ENCODE measurements at places on chromosomes 4 and X.

DNA sequence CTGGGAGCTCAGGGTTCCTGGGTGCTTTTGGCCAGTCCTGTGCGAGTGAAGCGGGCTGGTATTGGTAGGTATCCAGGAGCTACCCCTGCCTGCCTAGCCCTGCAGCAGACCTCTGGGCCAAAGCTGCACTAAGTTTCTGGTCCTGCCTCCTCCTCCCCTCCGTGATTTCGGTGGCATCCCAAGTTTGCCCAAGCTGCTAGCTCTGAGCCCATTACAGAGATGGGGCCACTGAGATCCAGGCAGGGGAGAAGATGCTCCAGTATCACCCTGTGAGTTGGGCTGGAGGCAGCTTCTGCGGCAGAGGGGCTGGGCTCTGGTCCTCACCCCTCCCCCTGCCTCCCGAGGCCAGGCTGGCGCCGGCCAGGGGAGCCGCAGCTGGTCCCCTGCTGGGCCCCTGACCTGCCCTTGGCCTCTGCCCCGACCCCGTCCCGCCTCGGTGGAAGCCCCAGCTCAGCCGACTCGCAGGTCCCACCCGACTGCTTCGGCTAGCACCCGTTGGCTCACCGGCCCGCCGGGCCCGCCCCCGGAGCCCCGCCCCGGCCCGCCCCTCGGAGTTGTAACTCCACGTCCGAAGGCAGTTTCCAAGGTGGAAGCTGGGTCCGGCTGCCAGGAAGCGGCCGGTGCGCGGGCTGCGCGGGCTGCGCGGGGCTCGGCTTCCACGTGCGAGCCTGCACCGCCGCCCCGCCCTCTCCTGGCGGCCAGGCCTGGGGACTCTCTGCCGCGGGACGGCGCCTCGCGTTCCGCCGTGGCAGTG is at the start of gene DUSP9:
Gene DUSP9, plus strand, starts transcription at position 584 of the 754 bp plus-strand sequence. CDS start 751 bp downstream, outside the sequence.
- no peak for DNase-seq

DNA sequence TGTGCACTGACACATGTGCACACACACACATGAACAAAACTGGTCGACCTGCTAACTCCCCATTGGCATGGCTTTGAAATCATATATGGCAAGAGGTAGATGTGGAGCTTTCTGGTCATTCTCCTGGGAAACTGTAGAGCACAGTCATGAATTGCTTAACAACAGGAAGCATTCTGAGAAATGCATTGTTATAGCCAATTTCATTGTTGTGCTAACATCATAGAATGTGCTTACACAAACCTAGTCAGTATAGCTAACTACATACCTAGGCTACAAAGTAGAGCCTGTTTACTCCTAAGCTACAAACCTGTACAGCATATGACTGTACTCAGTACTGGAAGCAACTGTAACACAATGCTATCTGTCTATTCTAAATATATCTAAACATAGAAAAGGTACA is 134.2 kb upstream of the SH3RF1 start:
- DNase-seq: no peak

DNA sequence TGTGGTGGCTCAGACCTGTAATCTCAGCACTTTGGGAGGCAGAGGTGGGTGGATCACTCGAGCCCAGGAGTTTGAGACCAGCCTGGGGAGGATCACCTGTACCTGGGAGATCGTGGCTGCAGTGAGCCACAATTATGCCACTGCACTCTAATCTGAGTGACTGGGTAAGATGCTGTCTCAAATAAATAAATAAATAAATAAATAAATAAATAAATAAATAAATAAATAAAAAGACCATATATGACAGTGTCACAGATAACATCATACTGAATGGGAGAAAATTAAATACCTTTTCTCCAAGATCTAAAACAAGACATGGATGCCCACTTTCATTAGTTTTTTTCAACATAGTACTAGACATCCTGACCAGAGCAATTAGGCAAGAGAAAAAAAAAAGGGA is 182.8 kb downstream of the FAM47A start:
- no peak for DNase-seq

DNA sequence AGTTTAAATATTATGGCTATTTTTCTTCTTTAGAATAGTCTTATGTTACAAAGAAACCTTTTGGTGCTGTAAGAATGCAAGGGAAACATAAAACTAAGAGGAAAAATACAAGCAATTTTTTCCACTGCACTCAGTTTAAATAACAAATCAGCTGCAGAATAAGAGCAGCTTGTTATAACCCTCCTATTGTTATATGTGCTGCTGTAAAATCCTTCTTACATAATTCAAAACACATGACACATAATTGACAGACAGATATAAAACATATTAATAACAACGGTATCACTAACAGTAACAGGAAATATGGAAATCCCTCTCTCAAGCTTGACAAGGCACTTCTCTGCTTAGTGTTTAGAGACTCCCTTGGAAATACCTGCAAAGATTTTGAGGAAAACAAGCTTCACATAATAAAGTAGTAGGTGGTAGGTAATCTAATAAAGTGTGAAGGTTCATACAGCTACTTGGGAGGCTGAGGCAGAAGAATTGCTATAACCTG is 385.3 kb upstream of the HS3ST1 start:
- DNase-seq: no peak

DNA sequence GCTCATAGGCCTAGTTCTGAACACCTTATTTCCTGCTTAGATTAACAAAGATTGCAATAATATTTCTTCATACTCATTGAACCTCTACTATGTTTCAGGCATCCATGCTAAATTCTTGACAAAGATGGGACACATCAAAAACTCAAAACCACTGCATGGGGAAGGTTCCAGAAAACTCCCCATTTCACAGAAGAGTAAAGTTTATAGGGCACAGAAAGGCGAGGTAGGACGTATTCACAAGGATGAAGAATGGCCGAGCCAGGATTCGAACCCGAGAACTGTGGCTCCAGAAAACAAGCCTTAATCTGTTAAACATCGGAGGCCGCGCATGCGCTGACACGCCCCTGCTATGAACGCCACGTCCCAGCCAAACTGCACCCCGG is 688 bp downstream of the UXT start:
- no peak for DNase-seq

- no peak for DNase-seq
Measured at GRCh38 chr4:1171311-1172227, 814 bp downstream of the SPON2 start.

Data from GDM1 (cell line).